Stimulated activated CD4-positive, alpha-beta T cell treated with anti-CD3 and anti-CD28 coated beads, Interleukin-15, amount 100 ng/mL, for 48 hours (primary cell): ENCODE measurements at places on chromosomes 7 and 10.

DNA sequence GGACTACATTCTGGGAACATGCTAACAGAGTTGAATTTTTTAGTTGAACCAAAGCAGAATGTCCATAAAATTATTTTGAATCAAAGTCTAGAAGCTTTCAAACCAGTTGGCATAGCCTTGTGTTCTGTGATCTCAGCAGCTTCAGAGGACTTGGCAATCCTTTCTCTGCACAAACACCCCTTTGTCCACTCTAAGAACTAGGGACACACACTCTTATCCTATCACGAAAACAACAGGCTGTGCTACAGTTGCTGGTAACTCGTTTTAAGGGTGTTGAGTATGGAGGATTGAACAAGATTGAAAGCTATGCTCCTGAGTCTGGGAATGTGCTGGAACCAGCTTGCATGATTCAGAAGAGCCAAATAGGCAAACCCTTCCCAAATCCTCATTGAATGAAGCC lies 76.4 kb upstream of the PRSS58 start:
- DNase-seq: no peak

DNA sequence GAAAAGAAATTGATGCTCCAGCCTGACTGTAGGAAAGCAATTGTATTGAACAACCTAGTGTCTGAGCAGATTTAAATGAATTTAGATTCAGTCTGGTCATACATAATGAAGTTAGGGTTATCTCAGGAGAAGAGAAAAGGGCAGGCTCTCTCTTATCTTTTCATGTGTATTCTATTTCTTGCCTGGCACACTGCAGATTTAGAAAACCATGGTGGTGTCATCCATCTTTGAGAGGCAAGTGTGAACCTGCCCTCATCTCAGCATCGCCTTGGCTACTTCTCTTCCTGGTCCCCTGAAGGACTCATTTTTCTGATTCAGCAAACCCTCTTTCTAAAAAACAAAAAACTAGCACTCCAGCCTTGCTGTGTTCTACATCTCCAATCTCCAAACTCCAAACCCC lies 137.7 kb downstream of the LRRC4 start:
- no peak for DNase-seq

- DNase-seq: no peak
These were observed 17.9 kb upstream of the CCSER2 start for GRCh38 chr10:84310470-84310869.

- DNase-seq: no peak
These were observed 18.8 kb upstream of the GNA12 start for GRCh38 chr7:2862831-2863361.

- DNase-seq: no peak
These were observed 220.0 kb downstream of the FAM107B start for GRCh38 chr10:14554491-14555205.

- no peak for DNase-seq
These were observed 266.5 kb upstream of the HGF start for GRCh38 chr7:82036146-82036886.

- DNase-seq: no peak
These were observed 148.7 kb upstream of the ITGB1 start for GRCh38 chr10:33106767-33107166.

- DNase-seq: no peak
These were observed 275.8 kb upstream of the LYZL1 start for GRCh38 chr10:29012926-29013554.

GRCh38 chr10:102413053-102413705 lies 5.4 kb downstream of the PSD start:
- no peak for DNase-seq

GRCh38 chr7:155206318-155207020 lies 91.2 kb upstream of the INSIG1 start:
- peak; percentile 59 for DNase-seq

- no peak for DNase-seq
These were observed 51.1 kb downstream of the ADRB1 start for GRCh38 chr10:114094795-114095194.

DNA sequence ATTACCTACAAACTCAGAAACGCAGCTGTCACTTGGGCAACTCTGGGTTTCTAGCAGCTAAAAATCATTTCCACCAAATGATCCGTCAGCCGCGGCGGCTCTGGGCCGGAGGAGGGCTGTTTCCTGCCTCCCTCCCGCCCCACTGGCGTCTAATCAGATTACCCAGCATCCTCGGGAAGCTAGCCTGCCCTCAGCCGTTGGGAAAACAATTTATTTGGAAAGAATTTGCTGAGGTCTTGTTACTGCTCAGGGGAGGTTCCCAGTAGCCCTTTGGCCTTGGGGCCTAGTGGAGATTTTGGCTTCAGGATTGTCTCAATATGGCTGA lies 65.0 kb upstream of the ADGRA1 start:
- DNase-seq: no peak

GRCh38 chr7:2191016-2191415 lies 41.7 kb downstream of the MAD1L1 start:
- DNase-seq: no peak

DNA sequence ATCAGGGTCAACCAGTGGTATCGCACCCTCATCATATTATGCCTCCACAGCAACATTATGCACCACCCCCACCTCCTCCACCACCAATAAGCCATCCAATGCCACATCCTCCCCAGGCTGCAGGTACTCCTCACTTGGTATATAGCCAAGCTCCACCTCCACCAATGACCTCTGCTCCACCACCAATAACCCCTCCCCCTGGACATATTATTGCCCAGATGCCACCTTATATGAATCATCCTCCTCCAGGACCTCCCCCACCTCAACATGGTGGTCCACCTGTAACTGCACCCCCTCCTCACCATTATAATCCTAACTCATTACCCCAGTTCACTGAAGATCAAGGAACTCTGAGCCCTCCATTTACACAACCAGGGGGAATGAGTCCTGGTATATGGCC lies 14.7 kb downstream of the CBLL1 start:
- DNase-seq: no peak

GRCh38 chr7:114084472-114085312 lies 165.9 kb upstream of the PPP1R3A start:
- no peak for DNase-seq

GRCh38 chr10:50422259-50422658 lies 170.9 kb upstream of the ASAH2 start:
- DNase-seq: no peak

DNA sequence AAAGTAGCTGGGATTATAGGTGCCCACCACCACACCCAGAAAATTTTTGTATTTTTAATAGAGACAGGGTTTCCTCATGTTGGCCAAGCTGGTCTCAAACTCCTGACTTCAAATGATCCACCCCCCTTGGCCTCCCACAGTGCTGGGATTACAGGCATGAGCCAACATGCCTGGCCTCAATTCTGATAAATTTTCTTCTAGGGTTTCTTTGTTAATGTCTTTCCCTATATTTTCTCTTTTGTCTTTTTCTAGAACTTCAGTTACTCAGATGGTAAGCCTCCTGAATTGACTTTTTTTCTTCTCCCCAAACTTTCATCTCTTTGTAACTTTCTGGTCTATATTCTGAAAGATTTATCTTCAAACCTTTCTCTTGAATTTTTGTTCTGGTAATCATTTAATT lies 12.7 kb upstream of the SMURF1 start:
- no peak for DNase-seq

DNA sequence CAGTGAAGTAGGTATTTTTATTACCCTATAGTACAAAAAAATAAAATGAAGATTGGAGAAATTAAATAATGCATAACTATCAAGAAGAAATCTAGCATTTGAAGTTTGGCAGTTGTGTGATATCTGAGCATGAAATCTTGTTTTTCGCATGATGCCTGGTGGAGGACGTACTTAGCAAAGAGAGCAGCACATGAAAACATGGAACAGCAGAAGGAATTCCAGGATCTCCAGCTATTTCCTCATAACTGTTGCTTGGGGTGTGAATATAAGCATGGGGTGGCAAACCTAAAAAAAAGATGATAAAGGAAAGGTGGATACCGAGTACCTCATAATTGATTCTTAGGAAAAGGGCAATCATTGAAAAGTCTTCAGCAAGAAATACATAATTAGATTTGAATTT lies 174.3 kb upstream of the FAM3C start:
- no peak for DNase-seq

GRCh38 chr7:110010359-110010758 lies 1080.6 kb upstream of the LRRN3 start:
- DNase-seq: no peak

GRCh38 chr7:20578257-20578771 lies 37.2 kb upstream of the ABCB5 start:
- no peak for DNase-seq

- DNase-seq: no peak
These were observed 602.9 kb downstream of the TYW1 start for GRCh38 chr7:67599331-67600062.

DNA sequence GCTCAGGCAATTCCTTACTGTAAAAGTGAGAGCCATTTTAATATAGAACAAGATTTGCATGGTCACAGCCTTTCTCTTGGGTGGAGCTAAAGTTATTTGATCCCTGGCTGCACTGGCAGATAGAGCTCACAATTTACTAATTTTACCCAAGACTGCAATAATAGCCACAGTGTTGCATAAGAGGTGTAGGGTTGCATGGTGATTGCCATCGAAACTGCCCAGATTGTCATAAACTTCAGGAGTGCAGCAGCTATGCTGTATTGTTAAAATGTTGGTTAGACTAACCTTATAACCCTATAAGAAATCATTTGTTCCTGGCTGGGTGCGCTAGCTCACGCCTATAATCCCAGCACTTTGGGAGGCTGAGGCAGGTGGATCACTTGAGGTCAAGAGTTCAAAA lies 50.0 kb downstream of the VCL start:
- no peak for DNase-seq

DNA sequence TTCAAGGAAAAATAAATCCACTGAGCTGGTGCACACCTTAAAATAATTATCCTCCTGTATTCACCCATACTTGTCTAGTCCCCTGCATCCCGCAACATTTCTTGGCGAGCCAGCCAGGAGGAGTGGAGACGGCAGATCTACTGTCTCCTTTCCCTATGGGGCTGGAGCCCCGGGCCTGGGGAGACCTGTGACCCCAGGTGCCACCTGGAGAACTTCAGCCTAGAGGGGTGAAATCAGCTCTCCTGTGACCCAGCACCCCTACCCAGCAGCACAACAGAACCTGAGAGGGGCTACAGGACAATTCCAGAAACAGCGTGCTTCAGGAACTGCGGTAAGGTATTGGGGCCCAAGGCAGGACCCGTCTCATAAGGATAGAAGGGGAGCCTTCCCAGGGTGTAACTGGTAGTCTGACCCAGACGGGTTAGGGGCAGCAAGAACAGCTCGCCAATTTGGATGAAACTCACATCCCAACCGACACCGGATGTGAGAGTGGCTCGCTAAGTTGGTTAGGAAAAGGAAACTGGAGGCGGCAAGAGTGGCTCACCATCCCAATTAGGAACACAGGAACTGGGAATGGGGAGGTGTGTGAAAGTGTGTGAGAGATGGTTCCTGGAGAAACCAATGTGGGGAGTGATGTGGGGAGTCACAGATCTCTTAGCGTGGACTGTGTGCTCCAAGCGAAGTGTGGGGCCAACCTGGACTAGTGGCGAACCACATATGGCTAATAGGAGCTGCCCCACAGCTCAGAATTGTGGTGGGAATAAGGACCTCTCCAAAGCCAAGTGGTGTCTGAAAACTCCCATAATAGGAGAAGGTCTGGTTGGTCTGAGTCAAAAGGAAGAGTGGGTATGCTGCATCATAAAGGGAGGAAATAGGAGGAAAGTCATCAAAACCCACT lies 15.1 kb upstream of the DENND2A start:
- DNase-seq: no peak

DNA sequence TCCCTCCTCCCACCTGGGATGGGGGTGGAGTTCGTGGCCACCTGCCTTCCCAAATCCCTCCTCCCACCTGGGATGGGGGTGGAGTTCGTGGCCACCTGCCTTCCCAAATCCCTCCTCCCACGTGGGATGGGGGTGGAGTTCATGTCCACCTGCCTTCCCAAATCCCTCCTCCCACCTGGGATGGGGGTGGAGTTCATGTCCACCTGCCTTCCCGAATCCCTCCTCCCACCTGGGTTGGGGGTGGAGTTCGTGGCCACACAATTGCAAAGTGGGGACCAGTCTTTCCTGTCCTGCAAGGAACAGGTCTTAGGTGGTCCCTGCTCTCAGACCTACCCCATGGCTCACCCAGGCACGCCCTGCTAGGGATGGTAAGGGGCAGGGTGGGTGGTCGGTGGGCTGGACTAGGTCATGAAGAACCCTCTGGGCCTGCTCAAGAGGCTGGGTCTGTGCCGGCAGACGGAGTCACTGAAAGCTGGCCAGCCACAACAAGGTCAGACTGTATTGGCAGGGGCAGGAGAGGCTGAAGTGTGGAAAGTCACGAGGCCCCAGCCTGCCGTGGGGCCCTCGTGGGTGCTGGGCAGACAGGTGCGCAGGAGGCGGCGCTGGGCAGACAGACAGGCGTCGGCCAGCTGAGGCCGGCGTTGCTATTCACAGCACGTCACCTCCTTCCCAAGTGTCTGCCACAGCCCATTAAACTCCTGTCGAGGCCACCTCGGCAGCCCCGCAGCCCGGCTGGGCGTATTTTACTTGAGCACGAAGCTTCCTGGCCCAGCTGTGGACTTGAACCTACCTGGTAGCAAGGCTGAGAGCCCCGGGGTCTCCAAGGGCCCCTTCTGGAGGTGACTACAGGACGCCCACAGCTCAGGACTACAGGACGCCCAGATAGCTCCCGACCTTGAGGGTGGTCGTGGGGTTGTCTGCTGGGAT lies 4.1 kb downstream of the KNDC1 start:
- DNase-seq: no peak
